ENCODE measurements at places on chromosomes 3 and 15.

DNA sequence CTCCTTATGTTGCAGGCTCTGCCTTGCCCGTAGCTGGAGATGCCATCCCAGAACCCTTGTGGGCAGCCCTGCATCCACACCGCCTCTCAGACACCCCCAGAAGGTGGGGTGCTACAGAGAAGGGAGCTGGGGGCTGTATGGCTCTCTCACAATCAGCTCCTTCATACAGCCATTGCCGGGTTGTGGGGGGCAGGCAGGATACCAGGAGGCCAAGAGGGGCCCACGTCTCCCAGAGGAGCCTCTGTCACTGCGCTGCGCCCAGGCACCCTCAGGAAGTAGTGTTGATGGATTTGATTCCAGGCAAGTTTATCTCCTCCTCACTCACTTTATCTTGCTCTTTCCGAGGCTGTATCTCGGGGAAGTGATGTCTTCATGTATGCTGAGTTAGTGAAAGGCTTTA lies 171.6 kb downstream of the CHDH start:
- DNase-seq = no peak

DNA sequence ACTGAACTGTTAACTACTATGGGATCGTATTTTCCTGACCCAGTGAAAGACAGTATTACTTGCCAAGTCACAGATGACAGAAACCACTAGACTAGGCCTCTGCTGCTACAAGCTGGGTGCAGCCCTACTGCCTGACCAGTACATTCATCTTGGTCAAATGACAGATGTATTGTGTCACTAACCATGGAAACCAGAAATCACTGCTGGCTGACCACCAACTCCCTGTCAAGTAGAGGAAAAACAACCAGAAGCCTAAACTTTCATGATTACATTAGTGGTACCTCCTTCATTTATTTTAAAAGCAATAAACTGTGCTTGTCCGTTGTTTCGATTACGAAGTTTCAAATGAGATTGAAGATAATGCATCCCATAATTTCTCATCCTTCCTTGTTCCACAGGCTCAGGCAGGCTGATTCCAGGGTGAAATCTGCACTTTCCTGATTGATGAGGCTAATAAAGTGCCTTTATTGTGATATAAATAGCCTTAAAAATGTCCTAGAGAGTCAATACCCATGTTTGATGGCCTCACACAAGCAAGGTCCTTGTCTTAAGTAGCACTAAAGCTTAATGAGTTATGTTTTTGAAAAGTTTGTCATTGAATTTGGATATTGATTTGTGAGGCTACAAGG lies 309.7 kb downstream of the LSAMP start:
- no peak for DNase-seq

DNA sequence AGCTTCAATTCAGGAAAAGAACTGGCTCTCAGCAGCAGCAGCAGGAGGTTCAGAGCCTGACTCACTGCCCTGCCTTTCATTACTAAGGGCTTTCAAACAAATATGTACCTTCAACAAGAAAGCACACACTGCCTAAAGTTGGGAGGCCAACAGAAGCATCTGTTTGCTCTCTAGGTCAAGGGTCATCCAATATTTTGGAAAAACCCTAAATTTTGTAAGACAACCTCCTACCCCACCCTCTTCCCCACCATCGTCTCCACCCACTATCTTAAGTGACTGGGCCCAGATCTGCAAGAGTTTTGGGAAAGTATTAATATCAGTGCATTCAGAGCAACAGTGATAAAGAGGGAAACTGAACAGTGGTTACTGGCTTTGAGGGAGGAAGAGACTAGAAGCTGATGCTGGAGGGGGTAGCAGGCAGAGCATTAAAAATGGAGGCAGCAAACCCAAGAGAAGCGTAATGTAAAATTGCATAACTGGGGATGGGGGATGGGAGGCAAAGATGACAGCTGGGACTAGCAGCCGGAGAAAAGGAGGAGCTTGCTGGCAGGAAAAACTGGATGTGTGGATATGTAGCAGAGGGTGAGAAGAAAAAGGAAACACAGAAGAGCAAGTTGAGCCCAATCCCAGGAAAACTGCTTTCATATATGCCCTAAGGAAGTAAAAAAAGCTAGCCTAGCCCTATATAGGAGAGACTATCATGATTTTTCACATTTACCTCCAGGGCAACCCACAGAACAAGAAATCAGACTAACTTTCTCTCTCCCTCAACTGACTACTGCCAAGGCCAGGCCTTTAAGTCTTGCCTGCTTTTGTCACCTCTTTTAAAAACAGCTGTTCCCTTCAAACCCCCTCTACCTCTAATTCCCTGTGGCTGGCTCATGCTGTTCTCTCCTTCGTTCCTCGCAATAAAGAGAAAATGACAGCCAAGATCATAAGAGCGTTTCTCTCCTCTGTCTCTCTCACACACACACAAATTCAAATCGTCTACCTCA lies 31.4 kb downstream of the NPTN start:
- no peak for DNase-seq

DNA sequence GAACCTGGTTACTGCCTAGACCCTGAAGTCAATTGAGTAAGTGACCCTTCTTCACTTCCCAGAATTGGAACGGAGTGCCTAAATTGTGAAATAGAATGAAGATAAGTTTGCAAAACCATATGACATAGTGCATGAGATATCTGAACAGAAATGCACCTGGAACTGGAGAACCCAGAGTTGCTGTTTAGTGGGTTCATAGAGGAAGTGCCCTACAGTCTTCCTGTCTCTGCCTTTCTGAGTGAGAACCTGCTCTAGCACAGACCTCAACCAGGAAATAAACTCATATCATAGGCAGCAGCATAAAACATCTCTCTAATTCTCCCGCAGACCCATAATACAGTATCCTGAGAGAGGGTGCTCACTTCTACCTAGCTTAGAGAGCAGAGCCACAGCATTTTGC lies 82.9 kb downstream of the EOMES start:
- no peak for DNase-seq

GRCh38 chr3:65915477-65915876 lies 123.2 kb downstream of the MAGI1 start:
- no peak for DNase-seq

DNA sequence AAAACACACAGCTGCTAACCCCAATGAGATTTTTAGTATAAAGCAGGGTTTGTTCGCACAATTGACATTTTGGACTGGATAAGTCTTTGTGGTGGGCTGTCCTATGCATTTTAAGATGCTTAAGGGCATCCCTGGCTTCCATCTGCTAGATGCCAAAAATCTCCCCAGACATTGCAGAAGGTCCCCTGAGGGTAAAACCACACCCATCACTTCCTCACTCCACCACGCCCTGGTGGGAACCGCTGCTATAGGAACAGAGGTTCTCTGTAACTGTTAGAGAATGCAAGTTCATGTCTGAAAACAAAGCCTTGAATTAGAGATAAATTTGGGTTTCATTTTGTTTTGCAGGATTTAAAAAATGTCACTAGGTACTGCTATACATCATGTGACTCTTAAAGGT lies 67.7 kb downstream of the ARHGEF26 start:
- no peak for DNase-seq

- no peak for DNase-seq
Observed at GRCh38 chr15:98493966-98494511, 154.3 kb upstream of the IGF1R start.

DNA sequence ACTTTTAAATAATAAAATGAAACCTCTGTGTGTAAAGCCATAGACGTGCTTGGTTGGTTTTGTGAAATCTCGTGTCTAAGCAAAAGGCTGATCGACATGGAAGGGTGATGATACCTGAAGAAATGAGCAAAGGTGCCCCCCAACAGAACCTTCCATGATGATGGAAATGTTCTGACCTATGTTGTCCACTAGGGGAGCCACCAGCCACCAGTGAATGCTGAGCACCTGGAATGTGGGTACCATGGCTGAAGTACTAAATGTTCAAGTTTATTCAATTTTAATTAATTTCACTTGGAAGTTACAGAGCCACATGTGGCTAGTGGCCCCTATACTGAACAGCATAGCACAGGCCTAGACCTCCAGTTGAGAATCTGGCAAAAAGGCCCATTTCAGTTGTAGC lies 158.8 kb downstream of the POLR2M start:
- no peak for DNase-seq

GRCh38 chr3:10223676-10224639 lies 24.3 kb upstream of the TATDN2 start:
- peak; percentile 20 for DNase-seq

- no peak for DNase-seq
Observed at GRCh38 chr3:188270423-188270972, 116.5 kb downstream of the LPP start.

DNA sequence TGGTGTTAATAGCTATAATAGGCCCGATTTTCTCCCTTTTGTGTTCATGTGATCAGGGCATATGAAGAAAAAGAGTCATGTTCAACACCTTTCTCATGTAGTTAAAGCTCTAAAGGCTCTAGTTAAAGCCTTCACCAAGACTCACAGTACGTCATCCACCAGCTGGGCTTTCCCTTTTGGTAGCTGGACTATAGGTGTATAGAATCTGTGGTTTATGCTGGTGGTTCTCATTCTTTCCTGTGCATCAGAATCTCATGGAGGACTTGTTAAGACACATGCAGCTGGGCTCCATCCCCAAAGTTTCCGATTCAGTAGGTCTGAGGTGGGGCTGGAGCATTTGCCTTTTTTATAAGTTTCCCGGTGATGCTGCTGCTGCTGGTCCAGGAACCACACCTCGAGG lies 31.0 kb downstream of the CFAP91 start:
- no peak for DNase-seq

GRCh38 chr3:134988666-134989065 lies 193.6 kb downstream of the EPHB1 start:
- no peak for DNase-seq

GRCh38 chr15:73869216-73869995 lies 4.0 kb upstream of the TBC1D21 start:
- DNase-seq = no peak

Data from stimulated activated CD4-positive, alpha-beta T cell treated with anti-CD3 and anti-CD28 coated beads, TNF-alpha, amount 100 ng/mL, for 1 hour (primary cell).